ENCODE measurements at places on chromosomes 2 and 18.

- DNase-seq = peak; percentile 16
Measured at GRCh38 chr2:70440621-70441020, 113.0 kb downstream of the TGFA start.

GRCh38 chr2:238615187-238615586 is 188.5 kb downstream of the ASB1 start:
- DNase-seq = no peak

DNA sequence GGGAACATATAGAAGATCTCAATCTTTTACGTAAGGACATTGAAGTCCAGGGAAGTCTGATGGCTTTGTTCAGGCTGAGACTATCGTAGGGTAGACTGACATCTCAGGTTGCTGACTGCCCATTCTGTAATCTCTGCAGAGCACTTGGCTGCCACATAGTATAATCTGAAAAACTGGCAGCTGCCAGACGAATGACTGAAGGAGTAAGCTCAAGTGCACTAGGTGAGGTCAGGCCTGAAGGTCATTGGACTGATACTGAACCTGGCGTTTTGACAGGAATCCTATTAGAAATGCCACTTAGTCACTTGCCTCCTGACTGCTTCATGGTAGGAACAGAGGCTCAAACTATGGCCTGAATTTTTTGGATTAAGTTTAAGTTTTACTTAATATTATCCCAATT is 23.5 kb downstream of the GPD2 start:
- no peak for DNase-seq

- no peak for DNase-seq
Measured at GRCh38 chr18:43869451-43870008, 592.2 kb upstream of the SYT4 start.

GRCh38 chr2:168635065-168635577 is 167.3 kb upstream of the NOSTRIN start:
- no peak for DNase-seq

- DNase-seq = peak; percentile 17
Measured at GRCh38 chr2:216857131-216857550, 2.7 kb downstream of the TNP1 start.

DNA sequence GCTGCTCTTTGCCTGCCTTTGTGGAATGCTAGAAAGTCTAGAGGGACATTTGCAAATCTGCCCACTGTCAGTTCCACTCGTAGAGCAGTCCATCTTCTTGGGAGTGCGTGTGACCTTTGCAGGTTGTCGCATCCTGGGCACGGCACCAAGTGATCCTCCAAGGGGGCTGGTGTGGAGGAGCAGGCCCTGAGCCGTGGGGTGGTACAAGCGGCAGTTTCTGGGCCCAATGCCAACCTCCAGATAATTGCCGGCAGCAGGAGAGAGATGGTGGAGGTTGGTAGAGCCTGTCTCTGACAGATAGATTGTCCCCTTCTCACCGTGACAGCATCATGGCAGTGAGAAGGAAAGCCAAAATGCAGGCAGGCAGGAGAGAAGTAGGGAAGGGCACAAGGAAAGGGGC is 150.7 kb upstream of the SLC14A2 start:
- DNase-seq = no peak

- no peak for DNase-seq
Measured at GRCh38 chr2:28528206-28528605, 32.3 kb downstream of the PLB1 start.

DNA sequence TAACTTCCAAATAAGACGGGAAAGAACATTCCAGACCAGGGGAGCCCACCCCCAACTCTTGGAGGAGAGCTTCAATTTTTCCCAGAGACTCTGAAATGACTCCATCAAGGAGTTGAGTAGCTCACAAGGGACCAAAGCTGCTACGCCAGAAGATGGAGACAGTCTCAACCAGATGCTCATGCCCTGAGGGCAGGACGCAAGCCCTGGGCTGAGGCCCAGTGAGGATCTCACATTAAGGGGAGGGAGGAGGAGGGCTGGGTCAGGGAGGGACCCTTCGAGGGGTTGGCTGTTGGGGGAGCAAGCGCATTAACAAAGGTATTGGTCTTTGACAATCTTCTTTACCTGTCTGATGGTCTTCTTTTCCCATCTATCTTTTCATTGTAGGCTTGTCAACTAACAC is 141.3 kb upstream of the SLC1A4 start:
- DNase-seq = no peak

DNA sequence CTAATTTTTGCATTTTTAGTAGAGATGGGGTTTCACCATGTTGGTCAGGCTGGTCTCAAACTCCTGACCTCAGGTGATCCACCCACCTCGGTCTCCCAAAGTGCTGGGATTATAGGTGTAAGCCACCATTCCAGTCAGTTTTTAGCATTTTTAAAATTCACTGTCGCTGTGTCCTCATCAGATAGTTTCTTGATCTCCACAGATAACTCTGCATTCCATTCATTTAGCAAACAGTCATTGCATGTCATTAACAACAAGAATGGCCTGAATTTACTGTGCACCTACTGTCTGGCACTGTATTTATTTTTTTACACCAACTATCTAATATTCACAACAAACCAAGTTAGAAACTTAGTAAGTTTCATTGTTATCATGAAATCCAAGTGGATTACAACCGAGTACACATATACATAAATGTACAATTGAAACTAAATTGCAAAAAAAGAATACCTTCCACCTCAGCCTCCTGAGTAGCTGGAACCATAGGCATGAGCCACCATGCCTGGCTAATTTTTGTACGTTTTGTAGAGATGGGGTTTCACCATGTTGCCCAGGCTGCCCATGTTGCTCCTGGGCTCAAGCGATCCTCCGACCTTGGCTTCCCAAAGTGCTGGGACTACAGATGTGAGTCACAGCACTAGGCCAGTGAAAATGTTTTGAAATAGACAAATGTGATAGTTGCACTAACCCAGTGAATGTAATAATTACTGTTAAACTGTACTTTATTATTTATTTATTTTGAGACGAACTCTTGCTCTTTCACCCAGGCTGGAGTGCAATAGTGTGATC is 4.3 kb downstream of the MCEE start:
- no peak for DNase-seq

DNA sequence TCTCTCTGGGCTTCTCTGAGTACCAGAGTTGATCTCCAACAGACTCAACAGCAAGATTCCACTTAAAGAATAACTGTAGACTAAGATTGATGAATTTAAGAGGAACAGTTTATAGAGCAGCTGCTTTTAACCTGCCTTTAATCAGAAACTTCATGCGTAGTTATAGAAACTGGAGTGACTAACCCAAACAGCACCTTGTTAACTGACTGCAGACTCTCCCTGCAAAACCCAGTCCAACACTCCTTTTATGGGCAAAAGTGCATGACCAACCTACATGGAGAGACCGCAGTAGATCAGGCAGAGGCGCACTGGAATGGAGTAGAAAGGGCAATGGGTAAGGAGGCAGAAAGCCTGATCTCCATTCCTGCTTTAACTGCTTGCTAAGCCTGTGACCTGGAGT is 110.6 kb downstream of the NRP2 start:
- no peak for DNase-seq

GRCh38 chr2:113157897-113158753 is 15.6 kb upstream of the PSD4 start:
- no peak for DNase-seq

DNA sequence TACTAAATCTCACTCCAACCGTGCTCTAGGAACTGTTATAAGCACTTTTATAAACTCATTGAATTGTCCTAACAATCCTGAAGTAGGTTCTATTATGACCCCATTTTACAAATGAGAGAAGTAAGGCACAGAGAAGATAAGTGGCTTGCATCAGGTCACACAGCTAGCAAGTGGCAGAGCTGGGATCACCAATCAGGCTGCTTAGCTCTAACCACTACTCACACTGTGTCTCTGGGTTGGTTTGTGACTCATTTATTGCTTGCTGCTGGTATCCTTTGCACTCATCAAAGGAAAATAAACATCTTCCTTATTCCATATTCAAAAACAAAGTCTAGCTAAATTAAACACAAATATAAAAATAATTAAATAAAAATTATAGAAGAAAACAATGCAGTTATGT is 42.5 kb upstream of the IL1R2 start:
- peak; percentile 15 for DNase-seq

DNA sequence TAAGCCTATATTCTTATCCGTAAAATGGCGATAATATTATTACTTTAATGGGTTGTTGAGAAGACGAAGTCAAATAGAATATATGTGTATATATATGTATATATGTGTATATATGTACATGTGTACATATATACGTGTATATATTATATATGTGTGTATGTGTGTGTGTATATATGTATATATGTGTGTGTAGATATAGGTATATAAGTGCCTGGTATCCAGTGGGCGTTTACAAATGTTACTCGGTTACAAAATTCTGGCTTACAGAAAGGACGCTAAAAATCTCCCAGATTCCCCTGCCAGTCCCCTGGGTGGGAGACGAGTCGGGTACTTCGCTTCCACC is 295 bp upstream of the MTX2 start:
- no peak for DNase-seq

GRCh38 chr18:41513438-41513837 is 441.6 kb upstream of the PIK3C3 start:
- no peak for DNase-seq

DNA sequence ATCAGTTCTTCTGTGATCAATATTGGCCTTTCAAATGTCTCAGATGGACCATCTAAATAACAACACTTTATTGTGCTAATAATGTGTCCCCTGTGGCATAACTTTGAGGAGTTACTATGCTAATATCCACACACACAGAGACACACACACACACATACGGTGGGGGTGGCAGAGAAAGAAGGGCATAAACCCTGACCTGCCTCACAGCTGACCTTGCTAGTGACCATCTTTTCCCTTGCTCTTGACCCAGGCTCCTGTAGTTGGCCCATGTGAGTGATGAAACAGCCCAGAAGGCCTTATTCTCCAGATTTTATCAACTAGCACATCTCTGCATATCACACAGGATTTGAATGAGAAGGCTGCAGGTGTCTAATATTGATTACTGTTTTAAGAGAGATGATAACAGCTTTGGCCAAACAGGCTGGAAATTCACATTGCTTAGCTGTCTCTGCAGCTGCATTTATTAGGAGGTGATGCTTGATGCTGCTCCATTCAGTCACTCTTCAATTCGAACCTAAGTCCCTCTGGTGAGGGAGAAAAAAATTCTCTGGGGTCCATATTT is 176.4 kb downstream of the ACTR3 start:
- DNase-seq = no peak

DNA sequence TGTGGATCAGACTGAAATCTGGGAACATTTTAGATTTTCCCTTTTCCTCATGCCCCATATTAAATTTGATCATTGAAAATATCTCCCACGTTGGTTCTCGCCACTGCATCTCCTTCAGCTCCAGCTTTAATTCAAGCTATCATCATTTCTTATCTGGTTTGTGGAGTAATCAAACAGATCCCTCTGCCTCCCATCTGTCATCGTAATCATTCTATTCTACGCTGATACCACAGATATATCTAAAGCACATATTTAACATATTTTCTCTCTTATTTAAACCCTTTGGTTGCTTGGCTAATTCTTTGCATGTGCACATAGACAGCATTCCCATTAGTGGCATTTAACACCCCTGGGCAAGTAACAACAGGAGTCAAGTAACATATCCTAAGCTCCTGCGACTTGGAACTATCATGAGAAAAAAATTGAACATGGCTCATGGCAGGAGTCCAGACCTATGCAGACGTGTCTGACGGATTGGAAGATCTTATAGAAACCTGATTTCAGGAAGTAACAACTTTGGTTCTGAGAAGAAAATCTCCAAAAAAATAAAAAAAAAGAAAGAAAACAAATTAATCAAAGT is 158.8 kb upstream of the KYNU start:
- DNase-seq = no peak

DNA sequence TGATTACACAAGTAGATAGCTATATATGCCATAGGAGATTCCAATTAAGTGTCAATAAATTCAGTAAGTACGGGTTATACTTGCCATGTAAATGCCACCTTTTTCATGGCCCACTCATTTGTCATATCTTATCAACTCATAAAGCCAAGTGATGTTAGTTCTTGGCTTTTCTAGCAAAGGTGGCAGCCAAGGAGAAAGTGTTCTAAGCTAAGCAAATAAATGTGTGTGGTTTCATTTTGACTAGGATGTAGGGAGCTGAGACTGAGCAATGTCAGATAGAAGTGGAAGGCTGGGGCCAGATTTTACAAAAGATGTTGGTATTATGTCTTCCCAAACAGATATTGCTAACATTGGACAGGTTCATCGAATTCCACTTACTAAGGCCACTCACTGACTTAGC is 952.0 kb downstream of the SLC4A3 start:
- no peak for DNase-seq

GRCh38 chr2:100235581-100235980 is 86.7 kb downstream of the LONRF2 start:
- DNase-seq = no peak

DNA sequence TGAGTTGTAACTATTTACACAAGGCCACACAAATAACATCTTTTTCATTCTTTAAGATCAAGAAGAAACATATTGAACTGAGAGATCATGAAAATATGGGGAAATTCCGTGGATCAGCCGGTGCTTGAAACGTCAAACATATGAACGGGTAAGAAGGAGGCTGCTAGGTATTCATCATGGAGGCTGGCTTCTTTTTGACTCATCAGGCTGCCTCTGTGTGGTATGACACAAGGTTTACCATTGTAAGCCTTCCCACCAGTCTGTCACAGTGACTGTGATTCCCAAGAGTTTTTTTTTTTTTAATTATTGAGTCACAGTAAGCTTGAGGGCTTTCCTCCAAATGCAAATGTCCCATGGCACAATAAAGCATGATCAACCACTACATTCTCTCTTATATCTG is 506.9 kb downstream of the BCL11A start:
- DNase-seq = no peak

DNA sequence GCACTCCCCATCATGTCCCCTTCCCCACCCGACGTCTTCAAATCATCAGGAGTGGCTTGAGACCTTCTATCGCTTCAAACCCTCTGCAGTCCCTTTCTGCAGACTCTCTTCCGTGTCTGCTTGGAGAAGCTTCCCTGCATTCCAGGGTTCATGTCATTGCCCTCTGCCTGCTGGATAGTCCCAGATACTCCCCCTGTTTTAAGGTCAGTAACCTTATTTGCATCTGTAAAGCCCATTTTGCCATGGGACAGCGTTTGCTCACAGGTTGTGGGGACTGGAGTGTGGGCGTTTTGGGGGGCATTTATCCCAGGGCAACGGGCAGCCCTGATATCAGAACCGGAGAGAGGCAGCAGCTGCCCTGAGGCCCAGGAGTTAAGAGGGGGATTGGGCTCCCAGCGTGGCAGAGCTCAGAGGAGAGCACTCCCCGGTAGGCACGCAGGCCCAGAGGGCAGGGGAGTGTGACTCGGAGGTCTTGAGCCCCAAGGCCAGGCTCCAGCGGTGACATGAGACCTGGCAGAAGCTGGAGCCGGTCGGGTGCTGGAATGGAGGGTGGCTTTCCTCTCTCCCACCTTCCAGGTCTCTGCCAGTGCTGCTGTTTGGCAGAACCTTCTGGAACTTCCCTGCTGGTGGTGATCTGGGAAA is 73.8 kb downstream of the RTP5 start:
- DNase-seq = no peak

DNA sequence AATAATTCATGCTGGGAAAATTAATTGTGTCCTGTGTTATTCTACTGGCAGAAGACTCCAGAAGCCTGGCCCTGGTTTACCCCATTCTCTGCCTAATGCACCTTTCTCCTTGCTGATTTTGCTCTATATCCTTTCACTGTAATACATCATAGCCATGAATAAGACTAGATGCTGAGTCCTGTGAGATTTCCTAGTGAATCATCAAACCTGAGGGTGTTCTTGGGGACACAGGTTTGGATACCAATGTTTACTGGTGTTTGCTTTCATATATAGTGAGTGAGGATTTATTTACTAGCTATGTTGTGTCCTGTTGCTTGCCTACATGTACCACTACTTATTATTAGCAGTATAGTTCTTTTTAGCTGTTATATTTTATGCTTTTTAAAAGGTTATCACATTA is 6.5 kb downstream of the METTL5 start:
- DNase-seq = no peak

- DNase-seq = no peak
Measured at GRCh38 chr2:186919296-186919695, 70.3 kb upstream of the ZSWIM2 start.
